ENCODE measurements at places on chromosomes 5 and 9. TPM values are rescaled to one million over a fixed set of nuclear protein-coding genes. Genes with fewer than 3 reads are reported as not detected.

DNA sequence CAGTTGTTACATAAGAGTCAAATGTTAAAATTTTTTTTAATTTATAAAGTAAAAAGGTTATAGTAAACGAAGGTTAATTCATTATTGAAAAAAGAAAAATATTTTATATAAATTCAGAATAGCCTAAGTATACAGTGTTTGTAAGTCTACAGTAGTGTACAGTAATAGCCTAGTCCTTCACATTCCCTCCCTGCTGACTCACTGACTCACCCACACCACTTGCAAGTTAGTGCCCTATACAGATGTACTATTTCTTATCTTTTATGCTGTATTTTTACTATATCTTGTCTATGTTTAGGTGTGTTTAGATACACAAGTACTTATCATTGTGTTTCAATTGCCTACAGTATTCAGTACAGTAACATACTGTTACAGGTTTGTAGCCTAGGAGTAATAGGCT lies 57.6 kb downstream of the MAMDC2 start:
- no peaks in the 10 kb centered on the region for H3K4me1 ChIP-seq
- H3K4me3 ChIP-seq: no peak overlapping the region
- no peaks in the 10 kb centered on the region for H3K36me3 ChIP-seq
- no peaks in the 10 kb centered on the region for H3K27me3 ChIP-seq
- DNase-seq: no peak

DNA sequence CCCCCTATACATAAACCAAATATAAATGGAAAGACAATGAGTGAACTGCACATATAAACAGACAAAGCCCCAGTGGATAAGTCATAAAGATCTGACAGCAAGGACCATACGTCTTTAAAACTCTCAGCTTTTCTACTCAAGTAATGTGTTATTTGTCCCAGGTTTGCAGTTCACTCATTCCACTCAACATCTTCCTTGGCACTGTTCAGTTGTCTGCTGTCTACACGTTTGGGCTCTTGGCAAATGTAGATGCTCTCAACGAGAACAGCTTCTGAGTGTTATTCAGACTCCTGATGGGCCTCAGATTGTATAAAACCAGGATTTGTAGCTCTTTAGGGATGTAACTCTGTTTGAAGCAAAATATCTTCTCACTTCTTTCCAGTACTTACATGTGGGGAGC lies 198.2 kb upstream of the SEMA6A start:
- no peaks in the 10 kb centered on the region for H3K36me3 ChIP-seq
- DNase-seq: no peak
- H3K4me3 ChIP-seq: no peak overlapping the region
- H3K4me1 ChIP-seq: no peaks in the 10 kb centered on the region

DNA sequence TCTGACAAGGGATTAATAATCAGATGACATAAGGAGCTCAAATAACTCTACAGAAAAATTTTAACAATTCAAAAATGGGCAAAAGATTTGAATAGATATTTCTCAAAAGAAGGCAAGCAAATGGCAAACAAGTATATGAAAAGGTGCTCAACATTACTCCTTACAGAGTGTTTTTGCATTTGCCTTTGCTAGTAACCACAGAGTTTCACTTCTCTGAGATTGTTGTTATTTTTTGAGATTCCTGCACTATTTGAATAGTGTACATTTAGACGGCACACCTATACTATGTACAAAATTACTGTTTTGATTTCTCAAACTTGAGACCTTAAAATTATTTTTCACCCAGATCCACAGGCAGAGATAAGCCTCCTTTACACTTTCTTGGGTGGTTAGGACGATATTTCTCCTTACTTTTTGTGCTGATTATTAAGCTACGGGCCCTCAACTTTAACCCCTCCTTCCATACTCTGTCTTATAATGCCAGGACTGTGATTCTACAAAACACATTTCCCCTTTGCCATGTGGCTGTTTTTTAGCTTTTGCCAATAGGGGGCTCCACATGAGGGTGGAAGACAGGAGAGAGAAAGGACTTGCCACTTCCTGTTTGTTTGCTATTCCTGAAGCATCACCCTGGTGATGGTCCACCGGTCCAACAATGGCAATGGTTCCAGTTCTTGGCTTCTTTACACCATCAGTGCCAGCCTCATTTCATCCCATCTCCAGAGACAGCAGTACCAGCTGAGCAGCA lies 65.0 kb upstream of the DAP start:
- DNase-seq: no peak
- no peaks in the 10 kb centered on the region for H3K36me3 ChIP-seq
- no peak overlapping the region for H3K27ac ChIP-seq

- no peak overlapping the region for H3K4me3 ChIP-seq
- no peaks in the 10 kb centered on the region for H3K36me3 ChIP-seq
- H3K27me3 ChIP-seq: no peaks in the 10 kb centered on the region
- DNase-seq: no peak
- no peaks in the 10 kb centered on the region for H3K4me1 ChIP-seq
Observed at GRCh38 chr5:133841831-133842750, 126.3 kb downstream of the C5orf15 start.

GRK6 gene
- total RNA-seq: 32.3 TPM

DNA sequence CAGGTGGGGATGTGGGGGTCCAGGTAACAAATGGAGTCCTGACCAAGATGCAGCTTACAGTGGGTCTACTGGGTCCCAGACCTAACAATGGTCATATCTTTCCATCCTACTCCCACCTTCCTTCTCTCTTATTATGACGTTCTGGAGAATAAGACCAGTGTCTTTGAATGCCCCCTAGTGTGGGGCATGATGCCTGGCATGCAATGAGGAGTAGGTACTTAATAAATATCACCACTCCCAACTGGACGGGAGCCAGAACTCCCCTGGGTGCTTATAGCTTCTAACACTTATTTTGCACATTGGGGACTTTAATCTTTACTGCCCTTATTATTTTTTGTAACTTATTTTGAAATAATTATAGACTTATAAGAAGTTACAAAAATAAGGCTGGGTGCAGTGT lies 98.2 kb downstream of the NDFIP1 start:
- H3K27me3 ChIP-seq: no peaks in the 10 kb centered on the region
- no peaks in the 10 kb centered on the region for H3K36me3 ChIP-seq
- no peak for DNase-seq
- H3K4me3 ChIP-seq: no peak overlapping the region
- no peak overlapping the region for H3K27ac ChIP-seq

- peaks cover 20% of the 10 kb centered on the region for H3K4me1 ChIP-seq
- no peak overlapping the region for H3K4me3 ChIP-seq
- DNase-seq: peak; percentile 90
Observed at GRCh38 chr5:38780945-38781344, 64.9 kb upstream of the OSMR start.

INSYN2B gene
- 0.58 TPM for total RNA-seq

DNA sequence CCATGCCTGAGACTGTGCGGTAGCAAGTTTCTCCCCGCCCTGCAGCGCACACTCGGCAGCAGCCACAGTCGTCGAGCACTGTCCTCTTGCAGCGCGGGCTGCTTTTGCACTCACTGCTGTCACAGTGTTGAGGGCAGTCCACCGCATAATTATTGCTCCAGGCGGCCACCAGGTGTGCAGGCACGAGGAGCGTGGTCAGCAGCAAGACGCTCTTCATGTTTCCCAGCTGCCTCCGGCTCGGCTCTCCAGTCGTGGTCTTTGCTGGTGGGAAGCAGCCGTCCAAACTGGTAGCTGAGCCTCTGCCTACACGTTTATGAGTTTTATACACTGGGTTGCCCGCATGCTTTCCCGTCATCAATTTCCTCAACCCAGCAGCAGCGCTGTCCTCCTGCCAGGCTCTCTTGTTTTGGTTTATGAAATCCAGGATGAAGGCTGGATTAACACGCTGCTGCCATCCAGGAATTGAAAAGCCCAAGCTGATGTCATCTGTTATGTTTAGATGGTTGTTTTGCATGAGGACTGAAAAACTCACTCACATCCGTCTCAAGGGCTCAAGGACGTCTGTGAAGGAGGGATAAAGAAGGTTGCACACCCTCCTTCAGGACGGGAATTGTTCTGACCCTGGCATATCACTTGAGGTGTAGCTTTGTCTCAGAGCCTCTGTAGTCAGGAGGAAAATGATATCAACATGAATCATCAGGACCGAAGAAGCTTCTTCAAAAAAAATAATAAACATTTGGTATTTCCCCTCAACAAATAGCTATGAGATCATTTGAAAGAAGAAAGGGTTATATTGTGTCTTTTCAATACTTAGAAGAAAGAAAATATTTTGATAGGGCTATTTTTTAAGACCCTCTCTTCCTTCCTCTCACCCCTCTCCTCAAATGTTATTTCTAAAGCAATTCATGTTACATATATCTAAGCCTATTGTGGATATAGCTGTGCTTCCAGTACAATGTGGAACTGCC lies at the start of gene ESM1:
Gene ESM1 (minus strand): TSS at position 293 of the 968 bp plus-strand sequence. CDS start 76 bp downstream, at position 217.
- no peaks in the 10 kb centered on the region for H3K4me1 ChIP-seq
- no peak for DNase-seq
- H3K27ac ChIP-seq: no peak within 1 kb of the TSS

RGS7BP gene
- 3.5 TPM for total RNA-seq

DNA sequence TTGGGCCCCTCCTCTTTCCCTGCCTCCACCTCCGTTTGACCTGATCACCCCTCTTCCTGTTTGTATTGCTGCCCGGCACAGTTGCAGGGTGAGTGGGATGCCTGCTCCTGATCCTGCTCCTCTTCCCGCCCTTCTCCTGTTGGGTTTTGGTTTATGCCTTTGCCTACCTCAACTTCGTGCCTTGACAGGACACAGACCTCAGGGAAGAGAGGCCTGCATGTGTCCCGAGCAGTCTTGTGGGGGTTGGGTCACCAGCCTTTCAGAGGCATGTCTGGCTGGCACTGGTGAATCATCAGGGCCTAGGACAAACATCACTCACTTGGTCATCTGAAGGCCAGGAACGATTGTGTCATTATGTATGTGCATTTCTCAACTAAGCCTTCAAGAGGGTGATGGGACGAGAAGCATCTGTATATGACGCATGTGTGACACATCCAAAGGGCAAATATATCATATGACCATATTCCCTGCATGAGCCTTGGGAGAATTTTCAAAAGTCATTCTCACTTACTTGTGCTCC lies 56.9 kb downstream of the NPR3 start:
- H3K27ac ChIP-seq: no peak overlapping the region
- H3K4me3 ChIP-seq: no peak overlapping the region
- no peaks in the 10 kb centered on the region for H3K27me3 ChIP-seq
- H3K4me1 ChIP-seq: peaks cover 11% of the 10 kb centered on the region
- peak; percentile 2 for DNase-seq
- H3K36me3 ChIP-seq: no peaks in the 10 kb centered on the region

DNA sequence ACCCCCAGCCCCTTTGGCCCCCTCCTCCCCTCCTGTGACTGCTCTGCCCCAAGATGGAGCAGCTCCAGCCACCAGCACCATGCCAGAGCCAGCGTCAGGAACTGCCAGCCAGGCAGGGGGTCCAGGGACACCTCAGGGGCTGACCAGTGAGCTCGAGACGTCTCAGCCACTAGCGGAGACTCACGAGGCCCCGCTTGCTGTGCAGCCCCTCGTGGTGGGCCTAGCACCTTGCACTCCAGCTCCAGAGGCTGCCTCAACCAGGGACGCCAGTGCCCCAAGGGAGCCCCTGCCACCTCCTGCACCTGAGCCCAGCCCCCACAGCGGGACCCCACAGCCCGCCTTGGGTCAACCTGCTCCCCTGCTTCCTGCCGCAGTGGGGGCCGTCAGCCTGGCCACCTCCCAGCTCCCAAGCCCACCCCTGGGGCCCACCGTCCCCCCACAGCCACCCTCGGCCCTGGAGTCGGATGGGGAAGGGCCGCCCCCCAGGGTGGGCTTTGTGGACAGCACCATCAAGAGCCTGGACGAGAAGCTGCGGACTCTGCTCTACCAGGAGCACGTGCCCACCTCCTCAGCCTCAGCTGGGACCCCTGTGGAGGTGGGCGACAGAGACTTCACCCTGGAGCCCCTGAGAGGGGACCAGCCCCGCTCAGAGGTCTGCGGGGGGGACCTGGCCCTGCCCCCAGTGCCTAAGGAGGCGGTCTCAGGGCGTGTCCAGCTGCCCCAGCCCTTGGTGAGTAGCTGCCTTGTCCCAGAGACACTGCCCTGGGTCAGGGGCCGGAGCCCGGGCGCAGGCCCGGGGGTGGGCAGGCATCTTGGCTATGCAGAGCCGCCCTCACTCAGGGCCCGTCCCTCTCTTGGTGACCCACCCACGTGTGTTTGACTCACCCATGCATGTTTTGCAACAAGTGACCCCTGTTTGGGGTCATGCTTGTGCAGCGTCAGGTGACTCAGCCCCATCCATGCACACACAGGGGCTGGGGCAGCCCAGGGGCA lies 105.2 kb downstream of the WNK2 start:
- no peaks in the 10 kb centered on the region for H3K36me3 ChIP-seq
- DNase-seq: no peak
- H3K27ac ChIP-seq: no peak overlapping the region
- H3K27me3 ChIP-seq: no peaks in the 10 kb centered on the region
- no peak overlapping the region for H3K4me3 ChIP-seq

DNA sequence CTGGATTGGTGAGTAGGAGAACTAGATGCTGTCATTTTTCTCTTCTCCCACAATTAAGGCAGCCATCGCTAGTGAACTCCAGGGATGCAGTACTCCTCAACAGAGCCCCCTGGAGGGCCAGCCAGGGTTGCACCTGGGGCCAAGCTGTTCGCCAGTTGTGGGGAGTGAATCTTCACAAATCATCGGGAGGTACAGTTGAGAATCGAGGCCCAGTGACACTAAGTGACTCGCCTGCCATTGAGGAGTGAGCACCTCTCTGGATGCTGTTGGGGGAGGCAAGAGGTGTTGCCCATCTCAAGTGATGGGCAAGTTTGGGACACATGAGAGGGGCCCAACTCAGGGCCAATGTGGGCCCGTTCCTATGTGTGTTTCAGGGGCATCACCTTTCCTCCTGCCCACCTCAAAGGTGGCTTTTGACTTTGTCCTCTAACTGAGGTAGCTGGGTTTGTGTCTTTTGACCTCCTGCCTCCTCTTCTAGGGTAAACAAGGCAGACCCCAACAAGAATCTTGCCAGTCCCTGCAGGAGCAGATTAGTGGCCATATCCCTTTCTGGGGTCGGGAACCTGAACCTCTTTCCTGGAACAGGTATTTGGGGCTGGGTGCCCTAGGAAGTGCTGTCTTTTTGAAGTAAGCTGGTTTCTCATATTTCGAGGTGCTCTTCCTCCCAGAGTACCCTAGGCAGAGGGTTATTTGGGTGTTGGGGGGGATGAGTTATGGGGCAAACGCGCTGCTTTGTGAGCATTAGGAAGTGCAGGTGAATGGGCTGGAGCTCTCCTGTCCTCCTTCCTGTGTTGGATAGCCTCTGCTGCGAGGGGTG lies 181.2 kb downstream of the MACROH2A1 start:
- H3K4me1 ChIP-seq: peaks cover 13% of the 10 kb centered on the region
- H3K4me3 ChIP-seq: no peak overlapping the region
- no peaks in the 10 kb centered on the region for H3K36me3 ChIP-seq
- no peaks in the 10 kb centered on the region for H3K27me3 ChIP-seq
- H3K27ac ChIP-seq: no peak overlapping the region
- DNase-seq: no peak

DNA sequence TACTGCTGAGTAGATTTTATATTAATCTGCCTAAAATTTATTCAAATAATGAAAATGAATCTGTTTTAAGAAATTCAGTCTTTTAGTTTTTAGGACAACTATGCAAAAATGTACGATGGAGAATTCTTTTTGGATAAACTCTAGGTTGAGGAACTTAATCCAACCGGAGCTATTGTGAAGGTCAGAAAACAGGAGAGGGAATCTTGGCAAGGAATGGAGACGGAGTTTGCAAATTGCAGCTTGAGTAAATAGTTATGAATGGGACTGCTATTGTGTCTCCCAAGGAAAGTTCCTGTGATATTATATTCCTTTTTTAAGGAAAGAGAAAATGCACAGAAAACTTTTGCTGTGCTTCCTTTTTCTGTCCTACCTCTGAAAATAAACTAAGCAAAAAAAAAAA lies 67.9 kb downstream of the IQGAP2 start:
- H3K4me1 ChIP-seq: no peaks in the 10 kb centered on the region
- no peaks in the 10 kb centered on the region for H3K27me3 ChIP-seq
- H3K36me3 ChIP-seq: no peaks in the 10 kb centered on the region
- no peak overlapping the region for H3K27ac ChIP-seq

GRCh38 chr5:120599576-120599975 lies 135.5 kb downstream of the PRR16 start:
- no peaks in the 10 kb centered on the region for H3K36me3 ChIP-seq
- no peaks in the 10 kb centered on the region for H3K27me3 ChIP-seq
- DNase-seq: no peak
- no peak overlapping the region for H3K27ac ChIP-seq
